Right forelimb (tissue), 1 donor: ENCODE measurements at places on chromosomes 1 and 21.
A peak's percentile ranks its signal among the peaks of the same experiment; 100 is the strongest.

GRCh38 chr1:68202239-68202832 is 30.0 kb downstream of the WLS start:
- DNase-seq = no peak

DNA sequence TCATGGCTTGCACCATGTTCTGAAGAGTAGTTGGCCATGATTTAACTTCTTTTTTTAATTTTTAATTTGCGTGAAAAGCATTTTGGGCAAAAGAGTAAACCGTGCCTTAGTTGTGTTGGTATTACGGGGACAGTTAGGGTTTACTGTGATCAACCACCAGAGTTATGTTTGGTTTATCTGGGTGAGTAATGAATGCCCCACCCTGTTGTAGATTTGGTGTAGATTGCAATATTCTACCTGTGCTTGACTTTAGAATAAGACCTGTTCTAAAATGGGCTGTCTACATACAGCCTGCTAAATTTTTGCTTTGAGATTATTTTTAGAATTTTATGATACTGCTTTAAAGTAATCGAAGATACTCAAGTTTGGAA is 1.4 kb downstream of the USP25 start:
- no peak for DNase-seq

DNA sequence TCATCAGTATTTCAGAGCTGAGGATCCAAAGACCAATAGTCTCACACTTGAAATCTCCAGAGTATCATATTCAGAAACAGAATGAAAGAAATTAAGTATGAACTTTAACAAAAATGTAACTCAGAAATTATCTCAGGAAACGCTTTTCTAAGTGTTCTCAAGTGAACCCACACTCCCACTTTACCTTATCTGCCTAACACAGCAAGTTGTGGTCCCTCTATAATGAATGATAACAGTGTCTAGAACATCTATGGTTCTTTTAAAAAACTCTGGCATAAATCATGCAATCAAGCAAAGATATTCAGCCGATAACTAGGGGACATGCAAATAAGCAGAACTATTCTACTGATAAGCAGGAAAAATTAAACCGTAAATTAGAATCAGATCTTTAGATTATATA is 1574.2 kb downstream of the PLA2G4A start:
- DNase-seq = no peak

- no peak for DNase-seq
Measured at GRCh38 chr1:93257889-93258288, 77.4 kb downstream of the CCDC18 start.

GRCh38 chr1:47644212-47644573 is 206.3 kb downstream of the FOXD2 start:
- no peak for DNase-seq

DNA sequence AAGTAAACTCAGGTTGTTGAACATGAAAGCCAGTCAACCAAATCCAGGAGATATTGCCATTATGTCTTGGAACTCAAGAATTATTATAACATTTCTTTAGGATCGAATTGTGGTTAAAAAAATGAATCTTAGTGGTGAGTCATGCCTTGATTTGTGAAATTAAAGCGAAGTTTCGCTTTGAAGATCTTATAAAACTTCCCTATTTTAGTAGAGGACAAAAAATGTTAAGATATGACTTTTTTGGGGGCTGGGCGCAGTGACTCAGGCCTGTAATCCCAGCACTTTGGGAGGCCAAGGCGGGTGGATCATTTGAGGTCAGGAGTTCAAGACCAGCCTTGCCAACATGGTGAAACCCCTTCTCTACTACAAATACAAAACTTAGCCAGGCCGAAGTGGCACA is 39.5 kb upstream of the PTBP2 start:
- no peak for DNase-seq

DNA sequence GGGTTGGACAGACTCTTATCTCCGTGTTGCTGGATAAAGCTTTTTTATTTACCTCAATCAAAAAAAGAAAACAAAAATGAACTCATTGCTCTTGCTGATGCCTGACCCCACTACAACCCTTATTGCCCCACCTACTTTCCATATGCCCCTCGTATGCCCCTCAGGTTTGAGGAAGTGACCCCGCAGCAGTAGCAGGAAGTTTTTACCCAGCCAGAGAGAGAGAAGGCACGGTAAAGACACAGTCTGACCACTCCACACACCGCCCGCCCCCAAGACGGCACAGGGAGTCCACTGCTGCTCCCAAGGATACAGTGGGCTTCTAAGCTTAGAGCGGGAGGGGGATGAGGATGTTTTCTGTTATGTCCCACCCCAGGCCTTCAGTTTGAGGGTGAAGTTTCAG is 9.8 kb downstream of the PLEKHO1 start:
- DNase-seq = no peak

GRCh38 chr1:223700942-223701637 is 11.2 kb upstream of the CAPN2 start:
- DNase-seq = no peak

- no peak for DNase-seq
Measured at GRCh38 chr1:232969799-232970198, 19.4 kb downstream of the NTPCR start.

- peak; percentile 96 for DNase-seq
Measured at GRCh38 chr1:52404116-52404974, at the start of the genes ORC1 and PRPF38A. TSS of gene ORC1 (minus strand) at chr1:52404423. CDS start at chr1:52402223, 2,200 bp downstream. TSS of gene PRPF38A (plus strand) at chr1:52404602. CDS start at chr1:52404750, 148 bp downstream.

DNA sequence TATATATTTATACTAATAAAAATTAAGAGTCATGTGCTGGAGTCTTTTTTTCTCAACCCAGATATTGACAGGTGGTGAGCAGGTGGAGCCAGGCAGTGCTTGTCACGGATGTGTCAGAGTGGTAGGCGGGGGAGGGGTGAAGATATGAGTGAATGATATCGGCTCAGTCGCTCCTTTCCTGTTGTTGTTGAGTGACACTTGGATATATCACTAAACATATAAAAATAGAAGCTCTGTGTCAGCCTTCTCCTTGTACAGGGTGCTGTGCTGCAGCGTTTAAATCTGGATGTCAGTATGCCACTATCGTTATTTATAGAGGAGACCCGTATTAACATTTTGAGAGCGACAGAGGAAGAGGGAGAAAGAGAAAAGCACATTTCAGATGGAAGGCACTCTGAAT is 339.6 kb downstream of the NUF2 start:
- no peak for DNase-seq

GRCh38 chr1:202007805-202008489 is 2.4 kb upstream of the ELF3 start:
- no peak for DNase-seq

GRCh38 chr1:15343729-15344128 is 66.0 kb upstream of the EFHD2 start:
- DNase-seq = peak; percentile 79

- no peak for DNase-seq
Measured at GRCh38 chr1:206048582-206048981, 4.4 kb upstream of the RHEX start.

- no peak for DNase-seq
Measured at GRCh38 chr1:239772446-239772845, 319.2 kb upstream of the FMN2 start.

- no peak for DNase-seq
Measured at GRCh38 chr1:27885114-27885528, 12.8 kb downstream of the THEMIS2 start.

- no peak for DNase-seq
Measured at GRCh38 chr21:28588997-28589396, 403.7 kb downstream of the LTN1 start.
